ENCODE measurements at places on chromosomes 2 and 18.
A peak's percentile ranks its signal among the peaks of the same experiment; 100 is the strongest.

- H3K27ac ChIP-seq, result no peak overlapping the region
- no peak overlapping the region for H3K4me3 ChIP-seq
- H3K36me3 ChIP-seq, result no peaks in the 10 kb centered on the region
- DNase-seq, result peak; percentile 16
These were observed 103.6 kb upstream of the SMAD2 start for GRCh38 chr18:48033790-48034650.

- peaks cover 13% of the 10 kb centered on the region for H3K4me1 ChIP-seq
- no peaks in the 10 kb centered on the region for H3K27me3 ChIP-seq
- H3K27ac ChIP-seq, result no peak overlapping the region
These were observed 921.3 kb downstream of the CPS1 start for GRCh38 chr2:211477537-211478275.

- H3K4me1 ChIP-seq, result no peaks in the 10 kb centered on the region
- no peak overlapping the region for H3K27ac ChIP-seq
- peaks cover 62% of the 10 kb centered on the region for H3K27me3 ChIP-seq
- no peak overlapping the region for H3K4me3 ChIP-seq
These were observed 208.0 kb downstream of the TFCP2L1 start for GRCh38 chr2:121076885-121077549.

GRCh38 chr2:105078906-105079495 lies 41.1 kb downstream of the MRPS9 start:
- H3K4me1 ChIP-seq, result peaks cover 9% of the 10 kb centered on the region
- H3K27ac ChIP-seq, result no peak overlapping the region
- no peak for DNase-seq
- H3K4me3 ChIP-seq, result no peak overlapping the region
- no peaks in the 10 kb centered on the region for H3K27me3 ChIP-seq

DNA sequence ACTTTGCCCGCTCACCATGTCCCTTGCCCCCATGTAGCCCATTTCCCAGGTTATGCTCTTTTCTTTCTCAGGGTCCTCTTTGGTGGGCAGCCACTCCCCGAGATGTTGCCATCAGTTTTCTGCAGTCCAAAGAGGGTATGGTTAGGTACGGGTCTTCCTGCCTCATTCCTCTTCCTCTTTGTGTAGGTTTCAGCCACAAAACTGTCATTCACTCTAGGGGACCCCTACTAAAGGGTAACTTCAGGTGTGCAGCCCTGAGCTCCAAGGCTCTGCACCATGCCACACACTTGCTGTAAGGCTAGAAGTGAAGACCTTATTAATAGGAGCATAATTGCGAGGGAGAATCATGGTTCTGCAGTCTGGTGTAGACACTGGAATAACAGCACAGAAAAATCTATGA lies 99.8 kb upstream of the ZNF397 start:
- peaks cover 20% of the 10 kb centered on the region for H3K36me3 ChIP-seq
- DNase-seq, result no peak
- H3K4me1 ChIP-seq, result peaks cover 7% of the 10 kb centered on the region
- no peak overlapping the region for H3K27ac ChIP-seq

DNA sequence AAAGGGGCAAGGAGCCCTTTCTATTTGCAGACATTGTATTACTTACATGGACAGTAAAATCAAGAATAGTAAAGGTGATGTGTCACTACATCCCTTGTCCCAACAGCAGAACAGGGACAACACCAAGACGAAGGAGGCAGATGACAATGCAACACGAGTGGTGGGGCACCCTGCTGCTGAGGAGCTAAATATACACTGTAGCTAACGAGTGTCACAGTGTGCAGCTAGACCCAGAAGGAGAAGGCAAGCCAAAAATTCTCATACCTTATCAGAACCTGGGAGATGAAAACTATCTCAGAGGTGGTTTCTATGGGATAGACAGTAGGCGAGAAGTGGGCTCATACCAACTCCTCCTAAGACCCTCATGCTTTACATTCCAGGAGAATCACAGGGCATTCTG lies 518.4 kb upstream of the LRRTM1 start:
- H3K27me3 ChIP-seq, result no peaks in the 10 kb centered on the region
- H3K27ac ChIP-seq, result no peak overlapping the region
- DNase-seq, result no peak
- no peak overlapping the region for H3K4me3 ChIP-seq

- no peaks in the 10 kb centered on the region for H3K4me1 ChIP-seq
- DNase-seq, result no peak
- H3K27me3 ChIP-seq, result no peaks in the 10 kb centered on the region
- H3K36me3 ChIP-seq, result peaks cover 80% of the 10 kb centered on the region
These were observed 16.1 kb downstream of the CEBPZ start for GRCh38 chr2:37215250-37215649.

DNA sequence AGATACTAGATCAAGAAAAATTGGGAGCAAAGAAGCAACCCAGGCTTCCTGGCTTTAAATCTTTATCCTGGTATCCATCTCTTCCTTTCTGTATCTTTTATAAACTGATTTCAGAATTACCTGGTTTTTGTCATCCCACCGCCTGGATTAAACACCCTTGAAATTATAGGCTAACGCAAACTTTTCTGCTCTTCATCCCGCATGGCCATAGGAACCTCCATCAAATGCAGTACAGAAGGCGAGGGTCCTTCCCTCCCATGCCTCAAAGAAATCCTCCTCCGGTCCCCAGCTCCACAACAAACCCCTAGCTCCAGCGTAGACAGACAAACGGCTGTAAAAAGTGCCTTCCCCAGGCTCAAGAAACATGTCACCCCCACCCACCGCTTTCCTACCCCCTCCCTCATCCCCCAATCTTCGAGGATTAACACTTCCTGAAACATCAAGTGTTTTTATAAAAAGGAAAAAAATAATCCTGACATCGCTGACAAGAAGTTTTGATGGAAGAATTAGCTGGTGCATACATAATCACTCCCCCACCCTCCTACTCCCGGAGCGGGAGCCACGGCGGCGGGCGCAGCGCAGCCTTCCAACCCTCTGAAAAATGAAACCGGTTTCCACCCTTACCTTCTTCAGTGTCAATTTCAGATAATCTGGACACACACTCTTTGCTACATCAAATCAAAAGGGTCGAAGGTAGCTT lies 7.6 kb downstream of the DLX1 start:
- H3K4me3 ChIP-seq, result no peak overlapping the region
- H3K4me1 ChIP-seq, result peaks cover 40% of the 10 kb centered on the region

GRCh38 chr2:84989927-84990326 lies 19.0 kb downstream of the KCMF1 start:
- no peak for DNase-seq
- H3K4me1 ChIP-seq, result peaks cover 46% of the 10 kb centered on the region
- H3K27me3 ChIP-seq, result no peaks in the 10 kb centered on the region
- H3K4me3 ChIP-seq, result no peak overlapping the region
- no peaks in the 10 kb centered on the region for H3K36me3 ChIP-seq
- H3K27ac ChIP-seq, result no peak overlapping the region

DNA sequence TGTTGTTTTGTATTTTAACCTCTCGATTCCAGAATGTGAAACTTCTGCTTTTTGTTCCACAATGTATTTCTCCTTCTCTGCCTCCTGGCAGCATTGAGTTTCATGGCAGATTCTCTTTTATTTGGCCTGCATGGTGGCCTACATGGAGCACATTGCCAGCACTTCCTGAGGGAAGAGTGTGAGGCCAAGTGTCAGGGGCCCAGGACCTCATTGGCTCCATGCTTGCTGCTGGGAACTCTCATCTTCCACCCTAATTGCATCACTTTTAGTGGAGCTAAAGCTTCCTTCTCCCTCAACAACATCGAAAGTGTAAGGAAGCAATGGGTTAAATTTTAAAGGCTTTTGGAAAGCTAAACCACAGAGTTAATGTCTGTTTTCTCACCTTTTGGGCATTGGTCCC lies 9.5 kb downstream of the TRIB2 start:
- H3K4me3 ChIP-seq, result no peak overlapping the region
- H3K36me3 ChIP-seq, result peaks cover 41% of the 10 kb centered on the region
- no peak overlapping the region for H3K27ac ChIP-seq
- no peak for DNase-seq
- H3K4me1 ChIP-seq, result no peaks in the 10 kb centered on the region
- no peaks in the 10 kb centered on the region for H3K27me3 ChIP-seq

DNA sequence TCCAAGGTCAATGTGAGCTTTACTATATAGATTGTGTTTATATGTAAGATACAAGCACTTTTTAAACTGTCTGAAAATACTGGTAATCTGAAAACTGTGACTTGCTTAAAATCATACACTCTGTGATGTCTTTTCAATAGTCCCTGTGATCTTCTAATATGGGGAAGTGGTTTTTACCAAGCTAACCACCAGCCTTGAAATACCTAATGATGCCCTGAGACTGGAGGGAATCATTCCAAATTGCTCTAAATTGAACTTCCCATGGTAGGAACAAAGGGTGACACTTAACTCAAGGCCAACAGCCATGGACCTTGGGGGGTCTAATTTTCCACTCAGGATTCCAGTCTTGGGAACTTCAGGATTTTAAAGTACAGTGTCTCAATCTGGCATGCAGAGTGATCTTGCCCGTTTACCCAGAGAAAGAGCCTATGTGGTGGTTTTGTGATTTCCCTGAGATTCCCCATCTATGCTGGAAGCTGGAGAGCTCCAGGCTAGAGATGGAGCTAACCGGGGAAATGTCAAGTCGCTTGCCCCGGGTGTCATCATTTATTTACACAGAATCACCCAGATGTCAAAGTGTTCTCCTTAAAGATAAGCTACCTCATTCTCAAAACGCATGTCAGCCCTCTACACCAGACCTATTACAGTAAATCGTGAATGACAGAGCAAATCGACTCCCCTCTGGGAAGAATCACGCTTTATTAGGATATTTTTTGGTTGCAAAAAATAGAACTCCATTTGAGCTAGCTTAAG lies 198.5 kb downstream of the SP3 start:
- H3K4me3 ChIP-seq, result no peak overlapping the region
- DNase-seq, result no peak
- no peaks in the 10 kb centered on the region for H3K4me1 ChIP-seq
- H3K27me3 ChIP-seq, result no peaks in the 10 kb centered on the region
- H3K27ac ChIP-seq, result no peak overlapping the region
- no peaks in the 10 kb centered on the region for H3K36me3 ChIP-seq

DNA sequence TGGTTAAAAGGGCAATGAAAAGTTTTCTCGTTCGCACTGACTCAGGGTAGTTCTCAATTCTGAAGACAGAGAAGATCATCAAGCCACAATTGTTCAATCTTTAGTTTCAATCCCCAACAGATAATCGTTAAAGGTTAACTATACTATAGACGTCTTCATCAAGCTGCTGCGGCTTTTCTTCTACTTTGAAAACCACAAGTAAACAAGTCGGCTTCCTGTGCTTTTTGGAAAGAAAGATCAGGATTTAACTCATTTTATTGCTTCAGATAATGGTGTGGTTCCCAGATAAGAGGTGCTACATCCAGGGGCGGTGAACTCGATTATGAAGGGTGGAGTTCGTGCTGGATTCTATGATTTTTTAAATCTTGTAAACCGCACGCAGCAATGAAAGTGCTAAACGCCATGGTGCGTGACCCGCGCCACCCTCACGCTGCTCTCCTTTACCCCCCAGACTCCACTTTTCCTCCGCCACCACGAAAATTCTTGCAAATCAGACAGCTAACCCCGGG lies 545 bp upstream of the CDCA7 start:
- no peaks in the 10 kb centered on the region for H3K36me3 ChIP-seq
- H3K27ac ChIP-seq, result peak overlapping the region; percentile 10
- DNase-seq, result no peak

GRCh38 chr2:151905963-151906632 lies 77.9 kb upstream of the ARL5A start:
- no peak overlapping the region for H3K27ac ChIP-seq
- DNase-seq, result no peak
- no peaks in the 10 kb centered on the region for H3K36me3 ChIP-seq
- H3K27me3 ChIP-seq, result no peaks in the 10 kb centered on the region
- H3K4me1 ChIP-seq, result no peaks in the 10 kb centered on the region

GRCh38 chr2:112794841-112795240 lies 10.5 kb upstream of the IL1A start:
- DNase-seq, result no peak
- no peaks in the 10 kb centered on the region for H3K36me3 ChIP-seq
- no peak overlapping the region for H3K4me3 ChIP-seq
- H3K4me1 ChIP-seq, result no peaks in the 10 kb centered on the region

GRCh38 chr18:76367168-76368125 lies 127.6 kb downstream of the ZNF516 start:
- H3K4me3 ChIP-seq, result no peak overlapping the region
- H3K36me3 ChIP-seq, result peaks cover 26% of the 10 kb centered on the region
- no peak overlapping the region for H3K27ac ChIP-seq
- DNase-seq, result peak; percentile 56
- H3K27me3 ChIP-seq, result no peaks in the 10 kb centered on the region

DNA sequence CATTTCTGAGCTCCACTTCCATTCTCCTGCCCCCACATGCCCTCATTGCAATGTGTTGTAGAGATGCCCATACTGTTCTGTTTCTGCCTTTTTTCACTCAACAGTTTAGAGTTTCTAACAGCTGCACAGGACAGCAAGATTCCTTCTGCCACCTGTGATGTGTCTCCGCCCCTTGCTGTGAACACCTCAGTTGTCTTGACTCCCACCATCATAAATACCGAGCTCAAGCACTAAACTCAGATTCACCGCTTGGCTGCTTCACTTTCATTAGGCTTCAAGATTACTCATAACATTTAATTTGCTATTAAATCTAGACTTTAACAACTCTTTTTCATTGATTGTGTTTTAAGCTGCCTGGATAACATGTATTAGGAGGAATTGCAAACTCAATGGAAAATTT lies 141.0 kb downstream of the MAP2 start:
- H3K4me3 ChIP-seq, result no peak overlapping the region
- no peak for DNase-seq
- no peaks in the 10 kb centered on the region for H3K36me3 ChIP-seq
- no peaks in the 10 kb centered on the region for H3K27me3 ChIP-seq
- H3K27ac ChIP-seq, result no peak overlapping the region
- H3K4me1 ChIP-seq, result no peaks in the 10 kb centered on the region

DNA sequence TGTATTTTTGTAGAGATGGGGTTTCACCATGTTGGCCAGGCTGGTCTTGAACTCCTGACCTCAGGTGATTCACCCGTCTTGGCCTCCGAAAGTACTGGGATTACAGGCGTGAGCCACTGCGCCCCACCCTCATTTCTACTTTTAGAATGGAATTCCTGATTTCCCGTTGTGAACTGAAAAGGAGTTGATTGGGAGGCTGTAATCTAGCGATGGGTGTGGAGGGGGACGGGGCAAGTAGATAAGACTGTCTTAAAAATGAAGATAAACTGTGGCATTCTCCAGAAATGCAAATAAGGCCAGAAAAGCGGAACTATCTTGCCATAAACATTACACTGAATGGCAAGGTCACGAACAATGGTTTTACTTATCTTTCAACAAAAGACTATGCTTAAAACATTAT lies 135.4 kb downstream of the TRIB2 start:
- H3K27ac ChIP-seq, result no peak overlapping the region
- no peak overlapping the region for H3K4me3 ChIP-seq
- H3K27me3 ChIP-seq, result no peaks in the 10 kb centered on the region

DNA sequence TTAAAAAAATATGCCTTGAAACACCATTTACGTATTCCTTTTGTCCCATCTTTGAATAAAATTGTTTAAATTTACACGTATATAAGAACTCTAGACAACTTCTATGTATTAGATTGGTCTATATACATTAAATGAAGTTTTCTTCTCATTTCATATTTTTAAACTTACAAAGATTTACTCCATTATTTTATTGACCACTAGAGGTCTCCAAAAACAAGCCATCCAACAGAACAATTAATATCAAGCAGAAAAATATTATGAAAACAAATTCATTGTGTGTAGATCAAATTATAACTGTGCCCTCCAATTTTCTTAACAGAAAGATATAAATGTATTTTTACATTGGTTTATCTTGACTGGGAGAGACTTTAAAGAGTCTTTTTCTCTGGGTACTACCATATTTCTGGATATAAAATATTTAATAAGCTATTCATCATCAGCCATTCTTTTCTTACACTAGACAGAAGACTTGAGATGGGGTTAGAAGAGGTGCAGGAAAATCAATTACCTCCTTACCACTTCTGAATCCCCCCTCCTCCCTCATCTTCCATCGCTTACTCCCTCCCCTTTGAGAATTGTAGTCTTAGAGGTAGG lies 66.5 kb downstream of the DPP4 start:
- no peak for DNase-seq
- no peaks in the 10 kb centered on the region for H3K36me3 ChIP-seq
- no peak overlapping the region for H3K27ac ChIP-seq
- H3K27me3 ChIP-seq, result peaks cover 2% of the 10 kb centered on the region
- H3K4me1 ChIP-seq, result no peaks in the 10 kb centered on the region

Data from tibial artery (tissue), 4 donors.